NCI-H1417 treated with DMSO at 0.1 percent for 48 hours (cell line): ENCODE measurements at places on chromosomes 2 and 18.

DNA sequence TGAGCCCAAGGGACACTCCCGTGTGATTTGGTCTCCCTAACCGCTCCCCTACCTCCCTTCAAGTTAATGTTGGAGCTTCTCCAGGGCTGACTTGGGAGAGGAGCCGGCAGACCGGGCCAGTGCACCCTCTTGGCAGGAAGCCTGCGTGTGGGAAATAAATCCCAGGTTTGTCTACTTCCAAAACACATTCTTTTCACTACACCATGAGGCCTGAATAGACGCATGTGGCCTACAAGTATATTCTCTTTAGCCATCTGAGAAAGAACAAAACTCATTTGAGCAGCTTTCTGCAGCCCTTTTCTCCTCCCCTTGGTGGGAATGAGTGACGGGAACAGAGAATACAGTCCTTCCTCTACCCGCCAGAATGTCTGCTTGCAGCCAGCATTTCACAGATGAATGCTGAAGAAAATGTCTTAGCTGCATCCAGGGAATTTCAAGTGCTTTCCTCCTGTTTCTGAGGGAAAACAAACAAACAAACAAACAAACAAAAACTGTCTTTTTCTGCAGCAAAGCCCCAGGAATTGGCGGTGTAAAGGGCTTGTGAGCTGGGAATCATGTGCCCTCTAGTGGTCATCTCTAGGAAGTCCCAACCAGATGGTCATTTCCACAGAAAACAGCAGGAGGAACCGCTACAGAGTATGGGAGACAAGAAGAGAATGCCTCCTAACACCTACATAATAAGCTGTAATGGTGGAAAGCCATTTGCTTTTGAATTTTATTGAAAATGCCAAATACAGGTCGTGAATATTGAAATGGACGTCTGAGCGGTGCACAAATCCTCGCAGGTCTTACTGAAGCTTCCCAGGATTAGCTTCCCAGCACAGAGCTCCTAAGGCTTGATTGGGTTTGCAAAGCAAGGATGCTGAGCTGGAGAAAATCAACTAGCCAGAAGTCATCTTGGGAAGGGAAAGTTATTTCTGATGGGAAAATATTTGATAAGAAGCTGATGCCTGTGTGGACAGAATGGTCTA is 41.2 kb upstream of the DAPL1 start:
- DNase-seq: no peak

DNA sequence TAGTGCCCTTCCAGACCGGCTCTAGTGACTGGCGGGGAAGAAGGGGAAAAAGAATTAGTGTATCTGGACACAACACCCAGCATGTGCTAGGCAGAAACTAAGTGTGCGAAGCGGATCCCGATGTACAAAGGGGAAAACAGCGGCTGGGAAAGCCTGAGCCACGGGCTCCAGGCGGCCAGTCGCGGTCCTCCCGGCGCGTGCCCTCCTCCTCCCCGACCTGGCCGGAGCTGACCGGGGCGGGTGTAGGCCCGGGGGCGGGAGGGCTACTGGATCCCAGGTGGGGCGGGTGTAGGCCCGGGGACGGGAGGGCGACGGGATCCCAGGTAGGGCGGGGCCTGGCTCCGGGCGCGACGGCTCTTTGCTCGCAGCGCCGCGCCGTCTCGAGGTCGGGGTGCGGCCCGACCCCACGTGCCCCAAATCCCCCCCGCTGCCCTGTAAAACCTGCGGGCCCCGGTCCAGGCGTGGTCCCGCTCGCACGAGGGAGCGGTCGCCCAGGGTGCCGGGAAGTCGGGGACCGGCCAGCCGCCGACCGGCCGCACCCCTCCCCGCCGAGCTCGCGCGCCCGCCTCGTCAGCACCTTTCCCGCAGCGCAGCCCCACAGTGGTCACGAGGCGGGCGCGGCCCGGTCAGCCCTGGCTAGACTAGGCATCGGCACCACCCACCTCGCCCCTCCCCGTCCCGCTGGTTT is 48.8 kb downstream of the C2orf42 start:
- no peak for DNase-seq

DNA sequence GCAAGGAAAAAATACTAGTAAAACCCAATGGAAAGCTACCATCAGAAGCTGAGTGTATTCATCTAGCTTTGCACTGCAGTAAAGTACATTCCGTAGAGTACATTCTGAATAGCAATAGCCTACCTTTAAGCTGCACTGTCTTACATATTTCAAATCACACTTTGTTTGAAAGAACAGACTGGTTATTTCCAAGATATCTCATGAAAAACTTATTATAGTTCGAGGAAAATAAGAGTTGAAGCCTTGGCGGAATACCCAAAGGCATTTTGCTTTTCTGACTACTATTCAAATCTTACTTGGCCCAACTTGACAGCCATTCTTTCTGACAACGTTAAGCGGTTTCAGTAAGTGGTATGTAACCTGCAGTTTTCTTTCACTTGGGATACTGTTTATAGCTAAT is 177.6 kb downstream of the NRXN1 start:
- DNase-seq: no peak

DNA sequence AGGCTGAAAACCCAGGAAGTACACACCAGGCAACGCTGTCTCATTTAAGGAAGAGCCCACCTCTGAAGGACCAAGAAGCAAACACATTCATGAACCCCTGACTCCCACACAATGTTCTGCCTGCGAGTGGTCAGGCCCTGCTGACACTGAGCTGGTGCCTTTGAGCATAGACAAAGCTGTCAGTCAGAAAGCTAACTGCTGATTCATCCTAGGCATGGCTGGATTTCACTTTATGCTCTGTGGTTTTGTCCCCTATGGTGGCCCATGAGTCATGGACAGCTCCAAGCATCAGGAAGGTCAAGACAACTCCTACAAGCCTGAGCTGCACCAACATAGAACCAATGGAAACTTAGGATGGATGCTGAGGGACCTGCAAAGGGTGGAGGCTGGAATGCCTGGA is 78.9 kb downstream of the UXS1 start:
- no peak for DNase-seq

DNA sequence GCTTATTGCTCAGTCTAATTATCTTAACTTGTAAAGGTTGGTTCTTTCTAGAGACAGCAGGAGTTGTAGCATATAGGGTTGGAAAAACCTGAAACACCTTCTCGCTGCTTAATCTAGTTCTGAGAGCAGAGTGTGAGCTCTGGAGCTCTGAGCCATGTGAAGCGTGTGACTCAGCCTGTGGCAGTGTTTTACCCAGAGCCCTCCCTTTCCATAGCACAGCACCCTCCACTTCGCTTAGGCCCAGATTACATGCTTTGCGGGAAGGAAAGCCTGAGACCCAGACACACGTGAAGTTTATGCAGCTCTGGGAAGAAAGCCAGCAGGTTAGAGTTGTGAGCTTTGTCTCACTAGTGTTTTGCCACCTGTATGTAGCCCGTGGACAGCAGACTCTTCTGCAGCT is 74.5 kb downstream of the INPP4A start:
- DNase-seq: no peak

GRCh38 chr2:58158481-58158880 is 82.6 kb downstream of the FANCL start:
- DNase-seq: no peak

- no peak for DNase-seq
These were observed 325.4 kb downstream of the PID1 start for GRCh38 chr2:228945710-228946109.

DNA sequence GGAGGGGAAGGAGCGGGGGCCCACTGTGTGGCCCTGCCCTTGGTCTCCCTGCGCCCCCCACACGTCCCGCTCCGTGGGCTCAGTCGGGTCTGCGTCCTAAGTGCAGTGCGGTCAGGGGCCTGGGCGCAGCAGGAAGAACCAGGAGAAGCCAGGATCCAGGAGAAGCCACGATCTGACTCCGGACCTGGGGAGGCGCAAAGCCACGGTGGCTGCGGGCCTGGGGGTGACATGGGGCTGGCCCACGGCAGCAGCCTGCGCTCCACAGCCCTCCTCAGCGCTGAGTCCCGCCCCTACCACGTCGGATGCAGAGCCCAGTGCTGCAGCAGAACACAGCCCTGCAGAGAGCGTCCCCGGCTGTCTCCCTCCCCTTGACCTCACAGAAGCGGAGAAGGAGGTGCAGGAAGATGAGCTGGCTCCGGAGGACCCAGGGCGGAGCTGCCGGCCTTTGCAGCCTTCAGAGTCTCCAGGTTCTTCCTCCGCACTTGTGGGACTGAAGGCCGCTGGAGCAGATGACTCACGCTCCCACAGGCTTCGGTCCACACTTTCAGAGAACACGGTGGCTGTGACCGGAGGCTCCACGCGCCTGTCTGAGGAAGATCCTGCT is 589.2 kb upstream of the SALL3 start:
- DNase-seq: no peak

DNA sequence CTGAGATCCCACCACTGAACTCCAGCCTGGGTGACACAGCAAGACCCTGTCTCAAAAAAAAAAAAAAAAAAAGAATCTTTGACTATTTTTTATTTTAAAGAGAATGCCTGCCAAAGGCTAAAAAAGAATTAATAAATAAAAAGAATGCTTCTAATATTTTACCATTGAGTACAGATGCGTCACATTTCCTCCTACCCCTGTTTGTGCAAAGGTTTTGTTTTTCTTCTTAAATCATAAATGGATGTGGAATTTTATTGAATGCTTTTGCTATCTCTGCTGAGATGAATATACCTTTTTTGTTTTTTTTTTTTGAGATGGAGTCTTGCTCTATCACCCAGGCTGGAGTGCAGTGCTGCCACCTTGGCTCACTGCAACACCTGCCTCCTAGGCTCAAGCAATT is 22.8 kb downstream of the CYBRD1 start:
- DNase-seq: no peak

GRCh38 chr2:11530864-11531465 is 2.9 kb upstream of the GREB1 start:
- no peak for DNase-seq

- no peak for DNase-seq
These were observed 153.3 kb downstream of the TMEM182 start for GRCh38 chr2:102915128-102915527.

- DNase-seq: no peak
These were observed 135.4 kb downstream of the PHLPP1 start for GRCh38 chr18:62850619-62851306.

GRCh38 chr2:142989273-142990204 is 112.1 kb downstream of the KYNU start:
- no peak for DNase-seq

DNA sequence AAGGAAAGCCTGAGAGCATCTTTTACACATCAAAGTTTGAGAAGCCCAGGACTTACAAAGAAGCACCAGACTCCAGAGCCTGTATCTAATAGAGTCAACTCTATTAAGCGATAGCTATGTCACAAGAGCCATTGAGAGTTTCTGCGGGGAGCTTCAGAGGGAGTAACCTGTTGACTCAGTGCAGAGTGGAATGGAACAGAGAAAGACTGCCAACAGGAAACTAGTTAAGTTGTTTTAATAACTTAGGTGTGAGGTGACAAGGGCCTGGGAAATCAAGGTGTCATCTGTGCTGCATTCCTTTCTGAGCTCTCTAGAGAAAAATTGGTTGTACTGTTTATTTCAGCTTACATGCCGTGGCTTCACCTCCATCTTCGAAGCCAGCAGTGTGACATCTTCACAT is 513.8 kb upstream of the POU3F3 start:
- no peak for DNase-seq

GRCh38 chr18:11047817-11048216 is 101.6 kb downstream of the PIEZO2 start:
- no peak for DNase-seq

DNA sequence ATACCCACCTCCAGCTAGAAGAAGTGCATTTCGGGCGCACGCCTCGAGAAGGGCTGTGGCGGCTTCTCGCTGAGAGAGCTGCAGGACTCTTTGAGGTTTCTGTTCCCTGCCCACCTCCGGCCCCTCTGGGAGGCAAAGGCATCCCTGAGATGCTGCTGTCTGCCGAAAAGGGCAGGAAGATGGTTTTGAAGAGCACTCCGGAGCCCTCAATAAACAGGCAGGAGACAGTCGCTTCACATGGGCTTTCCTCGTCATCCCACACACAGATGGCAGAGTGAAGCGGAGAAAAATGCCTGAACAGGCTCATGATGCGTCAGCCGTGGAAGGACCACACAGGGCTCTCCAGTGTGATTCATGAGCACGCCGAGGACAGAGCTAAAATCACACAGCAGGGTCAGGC is 25.4 kb upstream of the GLI2 start:
- no peak for DNase-seq

DNA sequence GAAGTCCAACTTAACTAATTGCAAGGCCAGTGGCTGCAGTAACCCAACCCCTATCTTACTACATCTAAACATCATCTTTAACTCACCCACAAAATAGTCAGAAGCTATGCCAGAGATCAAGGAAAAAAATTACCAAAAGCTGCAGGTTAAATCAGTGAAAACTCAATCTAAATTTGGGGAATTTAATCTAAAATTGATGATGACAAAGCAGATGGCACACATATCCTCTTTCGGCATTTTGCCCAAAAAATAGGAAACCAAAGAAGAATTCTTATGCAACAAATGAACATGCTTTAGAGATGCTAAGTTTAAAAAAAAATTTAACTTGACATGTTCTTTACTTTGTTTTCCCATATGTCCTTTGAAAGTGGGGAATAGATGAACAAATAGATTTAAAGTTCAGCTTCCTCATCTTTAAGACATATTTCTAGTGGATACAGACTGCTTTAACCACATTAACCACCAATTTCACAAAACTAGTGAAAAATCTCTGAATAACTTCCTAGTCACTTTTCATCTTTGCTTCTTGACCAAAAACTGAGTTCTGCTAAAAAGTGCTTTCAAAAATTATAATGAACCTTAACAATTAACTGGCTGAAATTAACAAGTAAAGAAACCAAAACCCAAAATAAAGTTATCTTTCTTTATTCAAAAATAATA is 74.3 kb upstream of the CCDC150 start:
- no peak for DNase-seq

- no peak for DNase-seq
These were observed 2.2 kb downstream of the STAMBP start for GRCh38 chr2:73830871-73831401.

DNA sequence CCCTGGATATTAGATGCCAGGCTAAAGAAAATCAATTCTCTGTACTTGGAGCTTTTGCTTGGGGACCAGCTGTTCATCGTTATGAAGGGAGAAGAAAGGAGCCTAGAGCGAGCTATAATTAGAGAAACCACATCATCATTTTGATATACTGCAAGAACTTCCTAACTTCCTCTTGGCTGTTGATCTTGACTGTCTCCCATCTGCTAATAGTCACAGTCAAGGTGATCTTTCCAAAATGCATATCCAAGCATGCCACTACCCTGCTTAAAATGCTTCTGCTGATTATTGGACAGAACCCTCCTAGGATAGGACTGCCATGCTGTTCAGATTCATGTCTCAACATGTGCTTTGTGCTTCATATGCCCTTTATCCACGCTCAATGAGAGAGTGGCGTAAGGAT is 54.8 kb downstream of the RAPGEF4 start:
- no peak for DNase-seq

GRCh38 chr2:235287375-235287733 is 206.5 kb upstream of the AGAP1 start:
- DNase-seq: no peak

- no peak for DNase-seq
These were observed 203.9 kb downstream of the C1D start for GRCh38 chr2:67858886-67859285.

DNA sequence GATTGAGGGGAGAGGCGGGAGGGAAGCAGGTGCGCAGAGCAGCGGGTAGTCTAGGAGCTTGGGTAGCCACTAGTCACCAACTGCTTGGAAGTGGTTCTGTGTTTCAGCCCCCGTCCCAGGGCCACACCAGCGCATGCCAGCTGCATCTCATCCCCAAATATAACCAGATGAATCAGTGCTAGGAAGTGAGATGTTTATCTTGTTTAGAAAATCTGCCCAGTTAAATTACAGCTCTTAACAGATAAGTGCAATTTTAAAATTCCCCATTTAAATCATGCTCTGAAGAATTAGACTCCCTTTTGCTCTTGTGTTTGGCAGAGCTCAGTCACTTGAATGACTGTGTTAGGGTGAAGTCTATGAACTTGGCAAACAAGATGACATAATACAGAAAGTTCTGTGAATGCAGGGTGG is 193.8 kb downstream of the SEPTIN10 start:
- no peak for DNase-seq
